ENCODE measurements at places on chromosomes 11 and 22.

DNA sequence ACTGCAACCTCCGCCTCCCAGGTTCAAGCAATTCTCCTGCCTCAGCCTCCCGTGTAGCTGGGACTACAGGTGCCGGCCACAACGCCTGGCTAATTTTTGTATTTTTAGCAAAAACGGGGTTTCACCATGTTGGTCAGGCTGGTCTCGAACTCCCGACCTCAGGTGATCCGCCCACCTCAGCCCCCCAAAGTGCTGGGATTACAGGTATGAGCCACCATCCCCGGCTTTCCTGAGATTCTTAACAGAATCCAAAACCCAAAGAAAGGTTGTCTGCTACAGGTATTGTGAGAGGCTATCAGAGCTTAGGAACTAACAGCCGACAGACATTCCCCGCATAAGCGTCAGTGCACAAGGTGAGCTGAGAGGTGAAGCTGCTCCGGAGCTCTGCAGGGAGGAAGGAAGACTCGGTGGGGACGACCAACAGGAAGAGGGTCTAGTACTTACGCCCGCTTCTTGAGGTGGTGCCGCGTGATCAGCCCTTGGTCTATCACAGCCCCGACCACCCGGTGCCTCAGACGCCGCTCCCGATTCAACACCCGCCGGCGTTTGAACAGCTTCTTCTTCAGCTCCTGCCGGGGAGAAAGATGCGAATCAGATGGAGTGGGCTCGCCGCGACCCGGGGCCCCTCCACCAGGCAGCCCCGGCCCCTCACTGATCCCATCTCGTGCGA, 470 bp downstream of the C11orf98 start:
- no peak for DNase-seq

DNA sequence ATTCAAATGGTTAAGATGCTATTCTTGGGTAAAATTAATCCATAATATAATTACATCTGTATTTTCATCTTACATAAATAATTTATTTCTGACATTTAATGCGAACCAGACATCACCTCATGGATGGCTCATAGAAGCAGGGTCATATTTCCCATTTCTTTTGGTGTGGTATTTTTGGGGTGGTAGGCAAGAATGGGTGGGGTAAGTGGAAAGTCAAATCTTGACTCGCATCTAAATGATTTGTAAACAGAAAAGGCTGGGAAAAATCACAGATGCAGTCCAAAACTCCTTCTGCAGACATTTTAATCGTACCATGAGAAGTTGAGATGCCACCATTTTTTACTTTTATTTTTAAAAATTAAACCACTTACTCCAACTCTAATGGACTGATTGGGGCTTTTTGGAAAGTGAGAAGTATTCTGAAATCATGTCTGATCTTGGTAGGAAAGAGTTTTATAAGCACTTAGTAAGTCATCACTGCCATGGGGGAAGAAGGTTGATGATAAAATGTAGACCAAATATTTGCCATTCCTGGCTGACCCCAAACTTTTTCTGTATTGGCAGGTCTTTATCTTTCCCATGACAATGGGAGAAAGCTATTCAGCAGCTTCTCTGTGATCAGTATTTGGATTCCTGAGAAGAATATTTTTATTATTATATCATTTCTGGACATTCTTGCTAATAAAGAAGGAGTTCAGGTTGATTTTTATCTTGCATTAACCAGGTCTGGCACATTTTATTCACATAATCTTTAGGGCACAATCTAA, 47.2 kb upstream of the BLID start:
- DNase-seq, result no peak

DNA sequence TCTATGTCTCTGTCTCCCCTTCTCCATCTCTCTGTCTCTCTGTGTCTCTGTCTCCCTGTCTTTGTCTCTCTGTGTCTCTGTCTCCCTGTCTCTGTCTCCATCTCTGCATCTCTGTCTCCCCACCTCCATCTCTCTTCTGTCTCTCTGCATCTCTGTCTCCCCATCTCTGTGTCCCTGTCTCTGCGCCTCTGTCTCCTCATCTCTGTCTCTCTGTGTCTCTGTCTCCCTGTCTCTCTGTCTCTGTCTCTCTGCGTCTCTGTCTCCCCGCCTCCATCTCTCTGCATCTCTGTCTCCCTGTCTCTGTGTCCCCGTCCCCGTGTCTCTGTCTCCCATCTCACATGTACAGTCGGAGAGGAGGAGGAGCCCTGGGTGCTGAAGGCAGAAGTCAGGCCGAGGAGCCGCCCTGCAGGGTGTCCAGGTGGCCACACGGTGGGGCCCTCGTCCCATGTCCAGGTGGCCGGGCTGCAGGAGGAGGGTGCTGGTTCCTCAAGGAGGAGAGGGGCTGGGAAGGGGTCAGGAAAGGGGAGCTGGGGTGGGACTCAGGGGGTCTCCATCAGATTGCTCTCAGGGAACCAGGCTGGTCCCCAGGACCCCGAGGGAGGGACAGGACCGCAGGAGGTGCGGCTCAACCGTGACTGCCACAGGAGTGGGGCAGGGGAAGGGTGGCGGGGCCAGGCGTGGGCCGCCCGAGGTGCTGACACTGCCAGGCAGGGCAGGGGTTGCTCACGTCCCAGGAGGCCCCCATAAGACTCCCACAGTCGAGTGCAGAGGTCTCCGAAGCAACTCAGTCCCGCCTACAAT, 25.6 kb upstream of the TH start:
- DNase-seq, result peak; percentile 78

DNA sequence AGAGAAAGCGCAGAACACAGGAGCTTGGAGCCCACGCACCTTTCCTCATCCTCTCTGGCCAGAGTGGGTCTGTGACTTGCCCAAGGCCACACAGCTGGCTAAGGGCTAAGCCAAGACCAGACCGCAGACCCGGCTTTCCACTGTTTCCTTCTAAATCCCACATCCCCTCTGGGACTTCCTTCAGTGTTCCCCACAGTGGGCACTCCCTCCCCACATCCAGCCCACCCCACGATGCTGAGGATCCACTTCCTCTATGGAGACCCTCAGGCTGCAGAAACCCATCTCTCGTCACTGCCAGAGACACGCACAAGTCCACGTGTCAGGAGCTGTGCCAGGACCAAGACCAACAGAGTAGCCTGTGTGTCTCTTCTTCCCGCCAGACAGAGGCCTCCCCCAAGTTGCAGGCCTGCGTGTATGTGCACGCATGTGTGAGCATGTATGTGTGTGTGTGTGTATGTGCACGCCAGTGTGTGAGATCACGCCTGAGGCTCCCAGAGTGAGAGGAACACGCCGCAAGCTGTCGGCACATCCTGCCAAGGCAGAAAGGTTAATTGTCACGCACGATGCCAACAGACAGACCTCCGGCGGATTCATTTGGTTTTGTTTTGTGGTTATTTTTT, 21.6 kb downstream of the PDGFB start:
- peak; percentile 70 for DNase-seq

DNA sequence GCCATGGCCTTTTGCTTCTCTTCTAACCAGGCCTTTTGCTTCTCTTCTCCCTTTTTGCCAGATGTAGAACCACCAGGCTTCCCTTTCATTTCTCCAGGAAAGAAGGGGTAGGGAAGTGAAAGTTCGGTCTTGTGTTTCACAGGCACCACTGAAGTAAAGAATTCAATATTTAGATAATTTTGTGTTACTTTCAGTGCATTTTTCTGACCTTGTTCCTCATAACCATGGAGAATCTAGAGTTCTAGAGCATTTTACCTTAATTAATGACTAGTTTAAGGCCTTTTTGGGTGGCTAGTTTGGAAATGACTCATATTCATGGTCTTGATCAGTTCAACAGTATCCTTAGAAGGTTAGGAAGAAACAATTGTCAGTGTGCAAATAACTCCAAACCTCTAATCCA, 22.7 kb downstream of the GRAMD1B start:
- DNase-seq, result no peak

GRCh38 chr11:45655347-45655756, 10.1 kb downstream of the CHST1 start:
- peak; percentile 59 for DNase-seq

- DNase-seq, result no peak
These were observed 863.3 kb downstream of the TBC1D22A start for GRCh38 chr22:47625531-47626427.

GRCh38 chr11:8865304-8865703, 45.7 kb upstream of the AKIP1 start:
- DNase-seq, result no peak

DNA sequence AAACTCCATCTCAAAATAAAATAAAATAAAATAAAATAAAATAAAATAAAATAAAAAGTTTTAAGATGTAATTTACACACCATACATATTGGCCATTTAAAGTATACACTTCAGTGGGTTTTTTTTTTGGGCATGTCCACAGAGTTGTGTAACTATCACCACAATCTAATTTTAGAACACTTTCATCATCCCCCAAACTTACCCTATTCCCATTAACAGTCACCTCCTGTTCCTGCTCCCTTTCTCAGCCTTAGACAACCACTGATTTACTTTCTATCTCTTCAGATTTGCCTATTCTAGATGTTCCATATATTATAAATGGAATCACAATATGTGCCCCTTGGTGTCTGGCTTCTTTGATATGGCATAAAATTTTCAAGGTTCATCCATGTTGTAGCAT, 4.6 kb upstream of the ACER3 start:
- DNase-seq, result no peak

- DNase-seq, result no peak
These were observed 17.0 kb downstream of the HMGXB4 start for GRCh38 chr22:35274154-35274871.

DNA sequence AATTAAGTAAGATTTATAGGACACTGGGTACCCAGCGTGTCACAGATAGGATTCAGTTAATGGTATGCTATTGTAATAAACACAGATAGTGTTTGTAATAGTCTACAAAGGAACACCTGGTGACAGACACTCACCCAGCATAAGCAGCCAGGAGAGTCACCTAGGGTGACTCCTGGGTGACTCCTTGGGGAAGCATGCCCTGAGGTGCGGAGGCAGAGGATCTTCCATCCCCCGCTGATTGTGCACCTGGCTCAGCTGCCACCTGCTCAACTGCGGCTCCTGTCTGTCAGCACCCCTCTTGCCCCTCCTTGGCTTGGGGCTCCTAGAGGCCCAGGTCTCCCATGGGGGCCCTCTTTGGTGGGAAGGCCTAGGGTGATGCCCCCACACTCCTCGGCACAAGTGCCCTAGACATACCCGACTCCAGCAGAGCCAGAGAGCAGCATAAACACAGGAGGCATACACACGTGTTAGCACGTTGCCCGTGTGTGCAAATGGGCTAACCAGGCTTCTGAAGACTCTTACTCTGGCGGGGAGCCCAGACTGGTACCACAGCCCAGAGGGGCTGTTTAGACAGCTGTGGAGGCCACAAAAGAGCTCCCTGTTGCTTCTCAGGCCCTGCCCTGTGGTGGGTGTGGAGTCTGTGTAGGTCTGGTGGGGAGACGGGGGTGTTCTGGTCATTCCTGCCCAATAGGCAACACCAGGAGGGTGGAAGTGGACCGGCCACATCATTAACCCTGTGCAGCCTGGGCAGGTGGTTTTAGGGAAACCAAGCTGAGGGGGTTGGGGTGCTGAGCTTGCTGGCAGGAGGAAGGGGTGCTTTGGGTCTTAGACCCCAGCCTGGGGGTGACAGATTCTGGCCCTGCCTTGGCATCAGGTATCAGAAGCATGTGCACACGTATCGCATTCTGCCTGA, 3.0 kb downstream of the INPPL1 start:
- DNase-seq, result no peak

- DNase-seq, result no peak
These were observed 162.1 kb upstream of the RASSF10 start for GRCh38 chr11:12846786-12847615.

- no peak for DNase-seq
These were observed 45.6 kb downstream of the ZNF280B start for GRCh38 chr22:22462813-22463567.

DNA sequence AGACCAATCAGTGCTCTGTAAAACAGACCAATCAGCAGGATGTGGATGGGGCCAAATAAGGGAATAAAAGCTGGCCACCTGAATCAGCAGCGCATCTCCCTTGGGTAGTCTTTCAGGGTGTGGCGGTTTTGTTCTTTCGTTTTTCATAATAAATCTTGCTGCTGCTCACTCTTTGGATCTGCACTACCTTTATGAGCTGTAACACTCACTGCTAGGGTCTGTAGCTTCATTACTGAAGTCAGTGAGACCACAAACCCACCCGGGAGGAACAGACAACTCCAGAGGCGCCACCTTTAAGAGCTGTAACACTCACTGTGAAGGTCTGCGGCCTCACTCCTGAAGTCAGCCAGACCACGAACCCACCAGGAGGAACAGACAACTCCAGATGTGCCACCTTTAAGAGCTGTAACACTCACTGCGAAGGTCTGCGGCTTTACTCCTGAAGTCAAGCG, 175.5 kb upstream of the PDGFD start:
- no peak for DNase-seq

All from hematopoietic multipotent progenitor cell (in vitro differentiated cells).